ENCODE measurements at places on chromosomes 5 and 9. TPM values are rescaled to one million over a fixed set of nuclear protein-coding genes. Genes with fewer than 3 reads are reported as not detected.

DNA sequence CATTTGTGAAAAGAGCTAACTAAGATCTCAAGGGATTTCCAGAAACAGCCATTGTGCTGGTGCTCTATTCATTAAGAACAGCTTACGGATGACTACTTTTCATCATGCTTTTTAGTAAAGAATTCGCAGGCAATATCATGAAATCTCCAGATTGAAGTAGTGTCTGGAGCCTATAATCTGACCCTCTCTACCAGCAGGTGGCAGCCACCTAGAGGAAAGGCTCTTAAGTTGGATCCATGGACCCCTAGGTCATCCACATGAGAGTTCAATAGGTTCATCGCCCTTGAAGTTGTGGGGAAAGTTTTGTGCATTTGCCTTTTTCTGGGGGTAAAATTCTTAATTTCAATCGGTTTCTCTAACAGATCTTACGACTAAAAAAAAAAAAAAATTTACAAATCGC lies 82.3 kb downstream of the SLC1A3 start:
- DNase-seq, result no peak

Gene PPP6C
- 32.3 TPM for total RNA-seq

Gene ZBTB26
- total RNA-seq, result 5.5 TPM

Gene PTPRD
- 22.4 TPM for total RNA-seq

All from heart right ventricle (tissue), 16 donors.